Activated T-helper 1 cell treated with anti-CD3 and anti-CD28 coated beads, Interleukin-2, amount 50 U/mL, for 16 hours (primary cell): ENCODE measurements at places on chromosomes 16 and 17.

DNA sequence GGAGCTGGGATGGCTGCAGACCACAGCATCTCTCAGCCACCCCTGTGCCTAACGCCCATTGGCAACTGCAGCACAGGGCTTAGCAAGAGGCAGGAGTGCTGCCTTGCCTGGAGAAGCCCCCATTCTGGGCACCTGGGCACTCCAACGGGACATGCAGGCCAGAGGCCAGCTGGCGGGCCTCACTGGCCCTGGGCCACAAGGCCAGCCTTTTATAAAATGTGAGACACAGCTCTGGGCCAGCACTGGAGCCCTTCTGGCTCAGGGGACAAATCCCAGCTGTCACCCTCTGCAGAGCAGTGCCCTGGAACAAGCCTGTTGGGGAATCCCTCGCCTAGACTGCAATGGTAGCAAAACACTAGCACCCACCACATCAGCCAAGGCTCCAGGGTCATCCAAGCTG lies 171.8 kb downstream of the WSCD1 start:
- DNase-seq = no peak

DNA sequence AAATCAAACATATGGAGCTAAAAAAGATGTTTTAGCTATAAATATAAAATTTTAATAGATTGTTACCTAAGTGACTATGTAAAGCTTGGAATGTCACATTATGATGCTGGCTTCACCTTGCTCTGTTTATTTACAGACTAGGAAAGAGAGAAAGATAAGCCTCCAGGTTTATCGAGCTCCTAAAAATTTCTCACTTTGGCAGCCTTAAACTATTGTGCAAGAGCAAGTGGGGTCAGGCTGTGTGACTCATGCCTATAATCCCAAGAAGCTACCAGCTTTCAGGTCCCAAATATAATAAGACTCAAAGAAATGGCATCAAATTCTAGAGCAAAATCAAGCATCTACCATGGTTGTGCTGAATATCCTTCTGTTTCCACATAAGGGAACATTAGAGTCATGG lies 34.3 kb upstream of the PRSS54 start:
- no peak for DNase-seq

- DNase-seq = no peak
Measured at GRCh38 chr16:53220585-53220984, 165.8 kb downstream of the CHD9 start.

- no peak for DNase-seq
Measured at GRCh38 chr17:75482098-75482942, 25.9 kb downstream of the TMEM94 start.

GRCh38 chr16:4862639-4863038 lies 15.4 kb downstream of the UBN1 start:
- no peak for DNase-seq

DNA sequence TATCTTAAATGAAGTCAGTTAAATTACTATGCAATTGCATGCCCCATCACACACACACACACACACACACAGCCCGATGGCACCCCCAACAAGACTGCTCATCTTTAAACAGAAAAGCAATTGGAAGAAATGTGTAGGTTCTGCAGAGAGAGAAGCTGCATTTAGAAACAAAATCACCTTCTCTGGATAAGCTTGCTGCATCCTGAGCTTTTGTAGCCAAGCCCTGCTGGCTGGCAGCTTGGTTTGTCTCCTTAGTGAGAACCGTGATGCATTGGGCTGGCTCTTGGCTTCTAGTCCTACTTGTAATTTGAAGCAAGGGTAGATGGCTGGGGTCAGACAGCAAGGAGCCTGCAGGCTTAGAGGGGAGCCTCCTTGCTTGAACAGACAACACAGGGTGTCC lies 153.8 kb downstream of the SOX9 start:
- DNase-seq = no peak

- no peak for DNase-seq
Measured at GRCh38 chr17:47847341-47848197, 3.4 kb downstream of the SP6 start.

- no peak for DNase-seq
Measured at GRCh38 chr16:31478956-31479355, 4.0 kb upstream of the SLC5A2 start.

GRCh38 chr17:80710714-80711302 lies 166.2 kb downstream of the RPTOR start:
- DNase-seq = no peak
